Cardiac muscle cell (in vitro differentiated cells and primary cell): ENCODE measurements at places on chromosomes 16 and 17.

DNA sequence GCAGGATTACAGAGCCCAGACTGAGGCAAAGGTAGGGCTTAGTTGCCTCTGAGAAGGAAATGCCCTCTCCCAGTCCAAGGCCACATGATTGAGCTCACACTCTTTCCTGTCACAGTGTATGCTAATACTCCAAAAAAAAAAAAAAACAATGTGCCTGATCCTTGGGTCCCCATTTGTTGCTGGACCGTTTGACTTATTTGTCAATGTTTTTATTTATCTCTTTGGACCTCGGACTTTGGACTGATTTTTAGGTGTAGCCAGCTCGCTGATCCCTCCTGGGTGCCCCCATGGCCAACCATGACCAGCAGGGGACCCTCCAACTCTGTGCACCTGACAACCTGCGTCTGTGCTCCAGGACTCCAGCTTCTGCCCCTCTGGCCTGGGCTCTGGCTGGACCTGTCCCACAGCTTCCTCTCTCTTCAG is 622 bp upstream of the CCL16 start:
- DNase-seq: no peak

DNA sequence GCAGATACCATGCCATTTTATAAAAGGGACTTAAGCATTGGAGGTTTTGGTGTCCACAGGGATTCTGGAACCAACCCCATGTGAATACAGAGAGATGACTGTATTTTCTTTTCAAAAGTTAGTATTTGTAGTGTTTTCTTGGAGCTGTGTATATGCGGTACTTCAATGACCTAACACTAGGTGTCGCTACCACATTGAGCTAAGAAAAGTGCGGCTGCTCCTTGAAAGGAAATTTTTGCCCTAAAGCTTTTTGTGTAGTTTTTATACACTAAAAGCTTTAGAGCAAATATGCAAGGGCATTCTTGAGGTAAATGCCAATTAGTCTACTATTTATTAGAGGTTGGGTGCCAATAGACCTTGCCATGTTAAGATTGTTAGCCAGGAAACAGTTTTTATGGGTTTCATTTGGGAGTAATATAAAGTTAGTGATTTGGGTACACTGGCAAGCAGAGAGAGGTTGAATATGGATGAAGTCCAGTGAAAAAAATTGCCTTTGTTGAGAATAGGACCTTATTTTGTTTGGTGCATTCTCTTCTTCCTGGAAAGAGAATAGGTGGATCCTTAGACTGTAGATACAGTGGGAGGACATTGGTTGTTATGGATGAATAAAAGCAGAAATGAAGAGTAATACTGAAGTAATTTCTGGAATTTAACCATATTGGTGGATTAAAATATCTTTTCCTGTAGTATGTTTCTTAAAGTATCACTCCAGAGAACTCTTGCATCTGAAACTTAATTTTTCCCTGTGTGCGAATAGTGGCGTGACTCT is 43.3 kb downstream of the BCAS3 start:
- peak; percentile 82 for DNase-seq

GRCh38 chr16:86722970-86723369 is 144.6 kb downstream of the FOXL1 start:
- DNase-seq: peak; percentile 86

DNA sequence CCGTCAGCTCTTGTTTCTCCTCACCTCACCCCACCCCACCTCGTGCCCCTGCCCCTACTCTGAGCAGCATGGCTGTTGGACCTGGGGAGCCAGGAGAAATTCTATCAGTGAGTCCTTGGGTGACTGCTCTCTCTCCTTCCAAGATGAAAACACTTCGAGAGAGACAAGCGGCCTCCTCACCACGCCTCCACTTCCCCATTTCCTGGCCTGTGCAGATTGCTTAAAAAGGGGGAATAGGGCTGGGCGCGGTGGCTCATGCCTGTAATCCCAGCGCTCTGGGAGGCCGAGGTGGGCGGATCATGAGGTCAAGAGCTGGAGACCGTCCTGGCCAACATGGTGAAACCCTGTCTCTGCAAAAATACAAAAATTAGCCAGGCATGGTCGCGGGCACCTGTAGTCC is 9.5 kb downstream of the DLX4 start:
- peak; percentile 12 for DNase-seq

DNA sequence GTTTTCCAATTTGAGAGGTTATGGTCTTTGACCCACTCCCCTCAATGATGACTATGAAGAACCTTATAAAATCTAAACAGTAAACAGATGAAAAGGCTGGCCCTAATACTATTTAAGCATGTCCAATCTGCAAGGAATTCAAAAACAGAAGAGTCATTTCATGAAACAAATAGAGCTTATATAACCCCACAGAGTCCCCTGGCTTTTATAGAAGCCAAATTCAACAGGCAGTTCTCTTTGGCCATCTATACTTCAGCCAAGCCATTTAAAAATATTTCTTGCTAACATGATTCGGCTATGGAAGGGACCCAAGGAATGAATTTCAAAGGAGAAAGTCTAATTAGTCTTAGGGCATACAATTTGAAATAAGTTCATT is 43.4 kb downstream of the SPOP start:
- no peak for DNase-seq

DNA sequence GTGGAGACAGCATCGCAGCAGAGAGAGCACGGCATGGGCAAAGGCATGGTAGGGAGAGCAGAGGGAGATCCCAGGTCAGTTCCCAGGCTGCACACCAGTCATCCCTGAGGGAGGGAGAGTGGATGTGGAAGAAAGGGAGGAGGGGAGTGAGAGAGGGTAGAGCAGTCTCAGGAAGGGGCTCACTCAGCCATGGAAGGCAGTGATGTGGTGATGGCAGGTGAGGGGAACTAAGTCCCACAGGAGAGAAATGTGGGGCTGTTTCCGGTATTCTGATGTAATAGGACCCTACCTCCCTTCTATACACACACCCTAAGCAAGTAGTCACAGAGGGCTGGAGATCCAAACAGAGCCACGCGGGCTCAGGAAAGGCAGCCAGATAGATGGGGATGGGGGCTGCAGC is 500.3 kb upstream of the CDH11 start:
- no peak for DNase-seq

- no peak for DNase-seq
These were observed 1714.6 kb downstream of the TP53TG3F start for GRCh38 chr16:35174016-35174415.

DNA sequence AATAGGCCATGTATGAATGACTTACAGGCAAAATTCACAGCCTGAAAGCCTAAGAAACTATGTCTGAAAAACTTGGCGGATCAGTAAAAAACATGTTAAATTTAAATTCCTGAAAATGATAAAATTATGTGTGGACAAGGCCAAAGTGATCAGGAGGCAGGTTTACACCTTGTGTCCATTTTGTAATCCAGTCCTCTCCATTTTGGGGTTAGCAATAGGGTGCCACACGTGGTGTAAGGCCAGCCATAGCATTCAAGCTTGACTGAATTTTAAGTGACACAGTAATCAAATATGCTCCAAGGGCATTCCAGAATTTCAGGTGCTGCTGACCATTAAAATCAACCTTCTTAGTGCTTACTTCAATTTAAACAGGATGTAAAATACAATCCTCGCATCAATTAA is 2.7 kb downstream of the RNF43 start:
- DNase-seq: no peak

DNA sequence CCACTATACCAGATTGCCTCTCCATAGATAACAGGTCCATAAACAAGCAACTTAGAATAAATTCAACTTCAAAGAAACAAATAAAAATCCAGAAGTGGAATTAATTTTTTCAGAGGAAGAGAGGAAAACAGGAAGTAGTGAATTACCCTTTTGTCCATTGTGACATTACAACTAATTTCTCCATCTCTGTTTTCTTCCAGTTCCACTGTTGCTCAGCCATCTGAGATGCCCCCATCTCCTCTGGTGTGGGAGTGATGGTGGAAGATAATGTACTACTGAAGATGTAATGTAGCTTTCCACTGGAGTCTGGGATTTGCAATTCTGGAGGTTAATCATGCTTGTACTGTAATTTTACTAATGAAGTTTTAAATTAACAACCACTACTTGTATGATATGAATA is 124.6 kb upstream of the TMEM97 start:
- no peak for DNase-seq

DNA sequence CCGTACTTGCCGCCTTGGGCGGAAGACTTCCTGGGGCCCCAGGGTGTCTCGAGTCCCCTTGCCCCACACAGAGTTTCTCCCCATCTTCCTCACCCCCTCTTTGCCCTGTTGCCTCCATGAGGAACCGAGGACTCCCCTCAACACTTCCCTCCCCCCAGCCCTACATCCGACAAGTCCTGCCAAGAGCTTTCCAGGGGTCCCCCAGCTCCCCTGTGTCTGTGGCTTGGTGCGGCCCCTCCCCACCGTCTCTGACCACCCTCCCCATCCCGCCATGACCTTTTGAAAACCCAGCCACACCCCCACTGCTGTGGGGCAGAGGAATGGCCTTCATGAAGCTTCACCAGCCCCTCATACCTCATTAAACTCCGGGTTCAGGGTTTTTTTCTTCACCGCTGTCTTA is 11.4 kb downstream of the SCGB1C2 start:
- no peak for DNase-seq

DNA sequence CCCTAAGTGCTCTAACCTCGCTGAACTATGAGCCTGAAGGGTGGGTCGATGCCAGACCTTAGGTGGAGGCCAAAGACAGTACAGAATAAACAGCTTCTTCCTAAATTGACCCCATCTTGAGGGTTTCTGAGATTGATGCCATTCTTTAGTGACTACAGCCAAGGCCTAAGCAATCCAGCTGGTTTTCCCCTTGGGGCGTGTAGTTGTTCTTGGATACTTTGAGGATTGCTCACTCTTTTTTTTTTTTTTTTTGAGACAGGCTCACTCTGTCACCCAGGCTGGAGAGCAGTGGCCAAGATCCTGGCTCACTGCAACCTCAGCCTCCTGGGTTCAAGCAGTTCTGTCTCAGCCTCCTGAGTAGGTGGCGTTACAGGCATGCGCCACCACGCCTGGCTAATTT is 2.0 kb downstream of the OVCA2 start:
- DNase-seq: no peak

GRCh38 chr17:17987901-17988300 is 15.2 kb downstream of the DRC3 start:
- no peak for DNase-seq

DNA sequence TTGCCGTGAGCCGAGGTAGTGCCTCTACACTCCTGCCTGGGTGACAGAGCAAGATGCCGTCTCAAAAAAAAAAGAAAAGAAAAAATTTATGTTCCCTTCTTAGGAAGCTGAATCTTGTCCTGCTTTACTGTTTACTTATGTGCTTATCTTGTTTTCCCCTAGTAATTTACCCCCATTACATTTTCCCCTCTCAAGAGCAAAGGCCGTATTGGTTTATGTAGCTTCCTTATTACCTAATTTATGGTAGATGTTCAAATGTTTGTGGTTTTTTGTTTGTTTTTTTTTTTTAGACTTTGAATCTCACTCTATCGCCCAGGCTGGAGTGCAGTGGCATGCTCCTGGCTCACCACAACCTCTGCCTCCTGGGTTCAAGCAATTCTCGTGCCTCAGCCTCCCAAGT is 10.3 kb upstream of the SLC52A1 start:
- DNase-seq: no peak

DNA sequence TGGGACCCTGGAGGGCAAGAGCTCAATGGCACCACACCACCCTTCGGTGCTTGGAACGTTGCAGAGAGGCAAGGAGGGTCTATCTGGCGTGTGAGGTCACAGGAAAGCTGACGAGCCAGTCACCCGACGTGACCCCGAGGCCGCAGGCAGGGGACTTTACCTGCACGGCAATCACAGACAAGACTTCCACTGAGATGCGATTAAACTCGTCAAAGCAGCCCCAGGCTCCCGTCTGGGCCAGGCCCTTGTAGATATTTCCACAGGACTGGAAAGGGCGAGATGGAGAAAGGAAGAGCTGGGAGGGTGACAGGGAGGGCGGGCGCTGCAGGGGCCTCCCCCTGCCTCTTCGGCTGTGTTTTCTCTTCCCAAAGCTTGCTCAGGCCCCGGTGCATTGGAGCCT is 78.3 kb downstream of the DNAH17 start:
- DNase-seq: no peak

DNA sequence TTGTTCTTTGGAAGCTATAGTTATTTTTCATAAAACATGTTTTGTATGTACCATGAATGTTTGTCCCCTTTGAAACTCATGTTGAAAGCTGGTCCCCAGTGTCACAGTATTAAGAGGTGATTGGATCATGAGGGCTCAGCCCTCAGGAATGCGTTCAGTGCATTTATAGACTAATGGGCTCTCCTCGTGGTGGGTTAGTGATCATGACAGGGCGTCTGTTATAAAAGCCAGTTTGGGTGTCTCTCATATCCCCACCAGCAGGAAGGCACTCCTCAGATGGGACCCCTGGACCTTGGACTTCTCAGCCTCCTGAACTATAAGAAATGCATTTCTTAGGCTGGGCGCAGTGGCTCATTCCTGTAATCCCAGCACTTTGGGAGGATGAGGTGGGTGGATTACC is 10.4 kb downstream of the BANP start:
- DNase-seq: no peak

GRCh38 chr17:29665481-29665810 is 42.7 kb upstream of the CORO6 start:
- DNase-seq: no peak

DNA sequence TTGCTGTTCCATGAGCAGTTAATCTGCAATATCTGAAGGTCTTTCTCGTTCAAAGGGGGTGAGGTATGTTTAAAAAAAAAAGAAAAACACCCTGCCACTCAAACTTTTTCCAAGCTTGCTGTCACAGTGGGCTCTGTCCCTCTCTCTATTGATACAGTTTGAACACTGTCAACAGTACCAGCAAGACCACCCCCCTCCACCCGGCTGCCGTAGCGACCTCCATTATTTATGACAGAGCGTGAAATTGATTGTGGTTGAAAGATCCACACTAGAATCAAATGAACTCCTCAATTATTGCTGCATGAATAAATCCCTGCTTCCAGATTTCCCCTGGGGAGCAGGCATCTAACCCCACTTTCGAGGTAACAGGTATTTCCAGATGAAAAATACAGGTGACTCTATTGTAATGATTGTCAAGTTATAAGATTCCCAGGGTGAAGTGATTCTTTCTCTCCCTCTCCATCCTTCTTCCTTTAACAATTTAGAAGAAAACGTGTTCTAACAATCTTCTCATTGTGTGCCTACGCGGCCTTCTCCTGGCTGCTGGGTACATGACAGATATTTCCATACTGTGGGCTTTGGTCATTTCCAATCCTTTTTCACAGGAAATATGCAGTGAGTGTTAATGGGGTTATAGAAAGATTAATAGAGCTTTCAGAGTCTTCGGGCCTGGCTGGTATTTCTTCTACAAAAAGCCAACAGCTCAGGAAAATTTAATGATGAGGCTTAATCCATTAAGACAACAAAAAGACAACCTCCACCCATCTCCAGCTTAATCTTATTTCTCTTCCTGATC is 135.7 kb upstream of the C16orf82 start:
- no peak for DNase-seq
